ENCODE measurements at places on chromosomes 4 and X.

DNA sequence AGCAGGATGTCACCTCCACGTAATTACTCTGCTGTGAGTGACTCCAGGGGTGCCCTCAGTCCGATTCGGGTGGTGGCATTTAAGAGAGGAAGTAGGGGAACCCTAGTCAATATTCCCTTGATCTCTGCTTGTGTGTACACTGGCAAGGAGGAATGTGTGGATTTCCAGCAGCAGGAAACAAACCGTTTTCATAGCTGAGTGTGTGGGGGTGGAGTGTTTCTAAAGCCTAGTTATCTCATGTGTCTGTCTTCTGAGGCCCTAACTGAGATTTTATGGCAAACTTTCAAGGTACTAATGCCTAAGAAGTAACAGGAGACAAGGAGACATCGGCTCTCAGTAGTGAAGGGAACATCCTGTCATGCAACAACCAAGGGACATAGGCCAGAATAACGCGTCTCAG lies 6.6 kb upstream of the CLDN24 start:
- DNase-seq = no peak

DNA sequence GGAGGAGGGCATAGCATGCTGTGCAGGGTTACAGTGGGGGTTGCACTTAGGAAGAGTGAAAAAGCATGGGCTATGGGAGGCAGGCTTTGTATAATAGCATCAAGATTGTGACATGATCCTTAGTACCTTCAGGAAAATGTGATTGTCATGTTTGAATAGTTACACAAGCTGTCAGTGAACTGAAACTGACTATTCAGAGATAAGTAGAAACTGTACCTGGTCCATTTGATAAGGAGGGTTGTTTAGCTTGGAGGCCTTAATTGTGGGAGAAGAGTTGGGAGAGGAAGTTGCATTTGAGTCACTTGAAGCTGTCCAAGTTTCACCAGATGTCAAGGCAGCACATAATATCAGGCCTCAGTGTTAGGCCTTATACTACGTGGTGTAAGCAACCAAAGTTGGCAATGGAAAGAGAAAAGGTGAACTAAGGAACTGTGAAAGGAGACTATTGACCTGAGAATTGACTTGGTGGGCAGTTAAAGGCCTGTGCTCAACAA lies 85.0 kb downstream of the TEX13C start:
- no peak for DNase-seq

GRCh38 chr4:7187168-7187535 lies 5.2 kb upstream of the SORCS2 start:
- DNase-seq = no peak

DNA sequence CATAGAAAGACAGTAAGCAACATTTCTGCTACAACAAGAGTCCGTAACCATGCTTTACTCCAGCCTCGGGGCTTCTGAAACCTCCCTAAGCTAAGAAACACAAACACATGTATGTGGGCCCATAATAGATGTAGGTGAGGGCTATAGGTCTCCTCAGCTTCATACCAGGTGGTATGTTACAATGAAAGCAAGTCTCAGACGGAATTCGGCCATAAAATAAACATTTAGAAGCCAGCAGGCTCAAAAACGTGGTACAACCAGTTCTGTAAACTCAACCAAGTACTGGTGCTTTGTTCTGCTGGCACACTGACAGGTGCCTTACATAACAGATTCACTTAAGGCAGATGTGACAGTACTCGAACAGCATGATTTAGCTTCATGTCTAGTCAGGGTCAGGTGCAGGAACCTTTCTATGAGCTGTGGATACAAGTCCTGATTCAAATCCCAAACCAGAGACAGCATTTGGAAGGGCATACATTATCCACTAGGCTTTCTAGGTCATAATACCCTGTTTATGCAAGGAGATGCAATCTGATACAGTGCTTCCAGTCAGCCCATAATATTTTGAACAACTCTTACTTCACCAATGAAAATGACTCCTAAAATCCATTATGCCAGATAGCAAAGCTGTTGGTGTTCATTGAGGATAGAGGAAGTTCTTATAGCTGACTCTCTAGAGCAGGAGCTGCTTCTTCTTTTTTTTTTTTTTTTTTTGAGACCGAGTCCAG lies 113.8 kb upstream of the ENPP6 start:
- DNase-seq = peak; percentile 84

- no peak for DNase-seq
These were observed 3.9 kb upstream of the FAM9C start for GRCh38 chrX:13048280-13048679.

GRCh38 chr4:141543706-141544105 lies 92.7 kb upstream of the IL15 start:
- DNase-seq = peak; percentile 47

- peak; percentile 43 for DNase-seq
These were observed 43.2 kb downstream of the SLC9A6 start for GRCh38 chrX:136028383-136028984.

GRCh38 chrX:41960142-41960541 lies 36.8 kb upstream of the CASK start:
- no peak for DNase-seq

DNA sequence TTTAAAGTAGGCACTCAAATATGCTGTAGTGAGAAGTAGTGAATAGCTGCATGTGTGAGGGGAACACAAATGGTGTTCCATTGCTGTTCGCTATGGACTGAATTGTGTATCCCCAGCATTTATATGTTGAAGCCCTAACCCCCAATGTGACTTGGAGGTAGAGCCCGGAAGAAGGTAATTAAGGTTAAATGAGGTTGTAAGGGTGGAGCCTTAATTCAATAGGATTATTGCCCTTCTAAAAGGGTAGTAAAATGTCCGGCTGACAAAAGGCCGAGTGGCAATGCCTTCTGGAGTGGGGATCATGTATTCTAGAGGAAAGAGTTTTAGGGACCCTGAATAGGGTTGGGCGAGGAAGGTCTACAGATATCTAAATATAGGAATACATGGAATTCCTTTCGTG lies 168.9 kb upstream of the NUDT10 start:
- no peak for DNase-seq

Data from inflammatory macrophage treated with lipopolysaccharide for 4 hours (primary cell).